ENCODE measurements at places on chromosomes 3 and 15.

DNA sequence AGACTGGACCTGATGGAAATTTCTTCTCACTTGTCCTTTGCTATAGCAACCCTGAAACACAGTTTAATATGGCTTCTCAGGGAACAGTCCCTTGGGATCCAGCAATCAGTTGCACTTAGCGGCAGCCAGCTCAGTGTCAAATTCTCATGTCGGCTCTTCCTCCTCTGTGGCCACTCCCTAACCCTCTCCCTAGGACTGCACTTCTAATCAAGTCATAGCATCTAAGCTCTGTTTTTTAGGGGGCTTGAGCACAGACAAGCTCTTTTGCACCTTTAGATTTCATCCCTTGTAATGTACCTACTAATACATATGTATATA, 250.5 kb upstream of the TLE3 start:
- no peak for DNase-seq

GRCh38 chr3:70550723-70551319, 238.4 kb upstream of the MDFIC2 start:
- DNase-seq, result peak; percentile 61

DNA sequence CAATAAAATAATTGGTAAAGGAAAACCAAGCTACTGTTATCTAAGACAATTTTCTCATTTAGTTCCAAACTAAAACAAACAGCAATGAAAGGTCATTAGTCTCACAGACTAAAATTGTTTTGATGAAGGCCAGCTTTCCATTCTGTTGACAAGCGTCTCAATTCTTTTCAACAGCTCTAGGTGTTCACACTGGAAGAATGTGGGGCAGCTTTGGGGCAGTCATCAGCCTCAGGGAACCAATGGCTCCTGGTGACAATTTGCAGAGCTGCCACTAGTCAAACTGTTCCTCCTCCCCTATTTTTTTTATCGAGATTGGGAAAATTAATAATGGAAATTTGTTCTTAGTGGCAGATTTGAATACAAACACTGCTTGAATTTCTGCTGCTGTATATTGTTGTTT, 104.2 kb downstream of the MEIS2 start:
- no peak for DNase-seq

GRCh38 chr15:48507416-48508065, 138.0 kb downstream of the FBN1 start:
- no peak for DNase-seq

DNA sequence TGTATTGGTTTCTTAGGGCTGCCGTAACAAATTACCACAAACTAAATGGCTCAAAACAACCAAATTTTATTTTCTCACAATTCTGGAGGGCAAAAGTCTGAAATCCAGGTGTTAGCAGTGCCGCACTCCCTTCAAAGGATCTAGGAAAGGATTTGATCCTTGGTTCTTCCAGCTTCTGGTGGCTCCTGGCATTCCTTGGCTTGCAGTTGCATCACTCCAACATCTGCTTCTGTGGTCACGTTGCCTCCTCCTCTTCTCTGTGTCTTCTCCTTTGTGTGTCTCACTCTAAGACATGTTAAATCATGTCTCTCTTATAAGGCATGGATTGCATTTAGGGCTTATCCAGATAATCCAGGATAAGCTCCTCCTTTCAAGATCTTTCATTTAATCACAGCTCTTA, 262.2 kb downstream of the MEX3B start:
- no peak for DNase-seq

DNA sequence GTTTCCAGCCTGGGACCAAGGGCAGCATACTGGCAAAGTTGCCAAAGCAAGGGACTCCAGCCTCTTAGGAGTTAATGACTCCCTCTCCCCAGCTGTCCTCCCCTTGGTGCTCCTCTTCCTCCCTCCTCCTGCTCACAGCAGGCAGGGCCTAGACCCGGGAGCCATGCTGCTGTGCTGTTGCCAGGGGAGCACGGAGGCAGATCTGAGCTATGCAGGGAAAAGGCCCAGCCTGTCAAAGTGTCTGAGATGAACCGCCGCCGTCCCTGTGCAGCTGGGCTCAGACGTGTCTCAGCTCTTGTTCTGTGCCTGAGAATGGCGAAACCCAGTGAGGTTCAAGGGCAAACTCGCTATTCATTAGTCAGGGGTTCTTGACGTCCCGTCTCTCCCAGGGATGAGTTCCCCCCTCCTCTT, 60.8 kb upstream of the POLG start:
- DNase-seq, result no peak

- no peak for DNase-seq
Observed at GRCh38 chr3:126486360-126486847, 10.7 kb upstream of the ZXDC start.

- DNase-seq, result no peak
Observed at GRCh38 chr3:70245746-70246525, 66.5 kb downstream of the MDFIC2 start.

DNA sequence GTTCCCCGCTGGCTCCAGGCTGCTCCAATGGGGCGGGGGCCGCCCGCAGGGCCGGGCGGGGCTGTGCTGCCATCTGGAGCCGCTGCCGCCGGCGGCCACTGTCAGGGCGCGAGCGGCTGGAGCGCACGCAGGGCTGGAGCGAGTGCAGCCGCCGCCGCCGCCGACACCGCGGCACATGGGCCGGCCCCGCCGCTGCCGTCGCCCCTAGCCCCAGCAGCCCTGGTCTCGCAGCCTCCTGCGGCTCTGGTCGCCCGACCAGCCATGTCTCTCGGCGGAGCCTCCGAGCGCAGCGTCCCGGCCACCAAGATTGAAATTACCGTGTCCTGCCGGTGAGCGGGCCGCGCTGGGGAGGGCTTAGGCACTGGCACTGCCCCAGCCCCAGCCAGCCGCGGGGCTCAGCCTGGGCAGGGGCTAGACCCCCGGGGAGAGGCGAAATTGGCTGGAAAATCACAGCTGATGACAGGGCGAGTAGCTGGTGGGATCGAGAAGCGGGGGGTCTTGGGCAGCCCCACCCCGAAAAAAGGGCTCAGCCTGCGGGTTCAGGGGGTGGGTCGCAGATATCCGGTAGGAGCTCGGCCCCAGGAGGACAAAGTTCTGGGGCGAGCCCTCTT, at the start of gene CPNE9:
Gene CPNE9 (plus strand): TSS at position 98 of the 611 bp plus-strand sequence. CDS start 164 bp downstream, at position 262.
- no peak for DNase-seq

DNA sequence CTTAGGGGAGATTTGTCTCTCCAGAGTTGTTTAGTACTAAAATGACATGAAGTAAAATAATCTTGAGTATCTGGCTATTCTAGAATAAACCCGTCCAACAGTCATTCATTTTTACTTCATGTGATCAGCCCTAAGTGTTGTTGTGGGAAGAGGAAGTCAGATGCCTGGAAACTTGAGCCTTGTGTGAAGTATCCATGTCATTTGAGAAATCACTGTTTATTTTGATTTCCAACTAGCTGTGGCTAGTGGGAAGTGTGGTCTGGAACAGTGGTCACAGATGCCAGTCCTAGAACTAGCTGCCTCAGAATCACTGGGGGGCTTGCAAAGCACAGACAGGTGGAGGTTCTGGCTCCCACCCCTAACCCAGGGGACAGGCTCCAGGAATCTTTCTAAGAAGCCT, 77.7 kb upstream of the LIMD1 start:
- DNase-seq, result no peak

DNA sequence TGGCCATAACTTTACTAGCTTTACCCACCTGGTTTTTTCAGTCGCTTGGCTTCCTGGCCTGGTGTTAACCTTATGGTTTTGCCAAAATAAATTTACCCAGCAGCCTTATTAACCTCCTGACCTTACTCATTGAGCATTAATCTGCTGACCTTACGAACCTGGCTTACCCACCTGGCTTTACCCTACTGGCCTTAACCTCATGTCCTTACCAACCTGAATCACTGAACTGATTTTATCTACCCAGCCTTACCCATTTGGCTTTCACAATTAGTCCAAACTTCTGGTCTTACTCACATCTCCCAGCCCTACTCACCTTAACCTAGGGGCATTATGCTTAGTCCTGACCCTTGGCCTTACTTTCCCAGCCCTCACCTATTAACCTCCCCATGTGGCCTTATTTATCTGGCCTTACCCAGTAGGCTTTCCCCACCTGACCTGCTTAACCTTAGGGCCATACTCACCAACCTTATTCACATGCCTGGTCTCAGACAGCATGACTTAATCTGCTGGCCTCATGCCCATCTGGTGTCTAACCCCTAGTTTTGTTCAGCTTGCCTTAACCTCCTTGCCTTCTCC, 93.4 kb downstream of the IL12A start:
- DNase-seq, result no peak

GRCh38 chr3:14933820-14934425, 13.5 kb upstream of the NR2C2 start:
- DNase-seq, result no peak

- no peak for DNase-seq
Observed at GRCh38 chr15:67724691-67725375, 100.5 kb upstream of the SKOR1 start.

- DNase-seq, result no peak
Observed at GRCh38 chr3:26807272-26807671, 184.7 kb downstream of the LRRC3B start.

- DNase-seq, result no peak
Observed at GRCh38 chr3:31193871-31194270, 299.4 kb upstream of the GADL1 start.

- no peak for DNase-seq
Observed at GRCh38 chr3:133125171-133125570, 87.0 kb downstream of the TMEM108 start.

GRCh38 chr15:33358306-33358705, 47.5 kb downstream of the RYR3 start:
- DNase-seq, result no peak

DNA sequence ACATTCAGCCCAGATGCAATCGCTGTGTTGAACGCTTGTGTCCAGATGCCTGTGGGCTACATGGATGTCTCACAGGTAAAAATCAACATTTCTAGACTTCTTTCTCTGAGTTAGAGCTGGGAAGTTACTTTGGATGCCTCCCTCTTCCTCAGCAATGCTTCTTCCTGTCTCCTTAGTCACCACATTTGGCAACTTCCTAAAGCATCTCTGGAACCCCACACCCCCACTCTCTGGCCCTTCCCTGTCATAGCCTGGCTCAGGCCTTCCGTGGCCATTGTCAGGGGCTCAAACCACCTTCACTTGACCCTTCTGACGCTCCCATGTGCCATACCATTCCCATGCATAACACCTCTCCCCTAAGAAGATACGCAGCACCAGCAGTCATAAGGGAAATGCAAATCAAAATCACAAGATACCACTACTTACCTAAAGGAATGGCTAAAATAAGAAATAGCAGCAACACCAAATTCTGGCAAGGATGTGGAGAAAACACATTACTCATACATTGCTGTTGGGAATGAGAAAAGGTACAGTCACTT, 21.6 kb upstream of the RGMA start:
- DNase-seq, result no peak

DNA sequence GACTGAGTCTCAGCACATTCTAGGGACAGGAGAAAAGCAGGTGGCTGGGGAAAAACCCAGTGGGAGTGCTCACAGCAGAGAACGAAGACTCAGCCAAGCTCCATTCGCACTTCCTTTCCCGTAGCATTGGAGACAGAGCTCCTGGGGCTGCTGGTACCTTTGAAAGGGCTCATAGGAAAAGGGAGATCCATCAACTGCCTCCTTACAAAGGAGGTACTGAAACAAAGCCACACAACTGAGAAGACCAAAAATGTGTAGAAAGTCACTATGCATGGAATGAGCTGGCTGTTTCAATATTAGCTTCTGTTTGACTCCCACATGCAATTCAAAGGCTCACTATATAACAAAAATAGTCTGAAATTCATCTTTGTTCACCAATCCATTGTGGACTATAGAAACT, 16.9 kb downstream of the STIMATE start:
- no peak for DNase-seq

DNA sequence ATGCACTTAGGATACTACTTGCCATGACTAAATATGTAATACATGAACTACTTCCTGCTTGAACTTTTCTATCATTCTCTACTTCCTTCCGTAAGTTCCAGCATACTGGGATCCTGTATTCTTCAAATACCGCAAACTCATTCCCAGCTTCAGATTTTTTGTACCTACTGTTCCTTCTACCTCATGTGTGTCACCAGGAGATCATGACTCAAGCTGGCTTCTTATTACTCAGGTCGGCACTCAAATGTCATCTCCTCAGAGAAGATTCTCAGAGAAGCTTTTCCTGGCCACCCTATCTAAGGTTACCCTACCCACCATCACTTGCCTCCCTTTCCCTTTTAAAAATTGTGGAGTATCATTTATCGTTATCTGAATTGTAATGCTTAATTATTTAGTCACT, 66.7 kb downstream of the RFX7 start:
- DNase-seq, result no peak

GRCh38 chr3:71791634-71792033, 6.7 kb upstream of the PROK2 start:
- DNase-seq, result no peak

- DNase-seq, result no peak
Observed at GRCh38 chr15:50241684-50242450, 23.7 kb downstream of the HDC start.

DNA sequence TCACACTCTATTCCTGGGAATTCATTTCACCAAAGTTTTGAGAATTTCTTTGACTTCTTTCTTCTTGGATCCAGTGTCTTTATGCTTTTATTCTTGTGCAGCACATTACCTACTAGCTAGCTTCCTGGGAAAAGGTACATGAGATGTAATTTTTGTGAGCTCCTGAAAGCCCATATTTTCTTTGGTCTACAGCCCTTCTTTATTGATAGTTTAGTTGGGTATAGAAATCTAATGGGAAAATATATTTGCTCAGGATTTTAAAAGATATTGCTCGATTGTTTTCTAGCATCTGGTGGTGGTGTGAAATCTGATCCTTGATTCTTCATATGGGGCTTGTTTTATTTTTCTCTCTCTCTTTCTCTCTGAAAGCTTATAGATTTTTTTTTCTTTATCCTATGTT, 45.8 kb downstream of the FOXB1 start:
- no peak for DNase-seq

GRCh38 chr15:66940368-66940767, 125.0 kb upstream of the SMAD3 start:
- no peak for DNase-seq

DNA sequence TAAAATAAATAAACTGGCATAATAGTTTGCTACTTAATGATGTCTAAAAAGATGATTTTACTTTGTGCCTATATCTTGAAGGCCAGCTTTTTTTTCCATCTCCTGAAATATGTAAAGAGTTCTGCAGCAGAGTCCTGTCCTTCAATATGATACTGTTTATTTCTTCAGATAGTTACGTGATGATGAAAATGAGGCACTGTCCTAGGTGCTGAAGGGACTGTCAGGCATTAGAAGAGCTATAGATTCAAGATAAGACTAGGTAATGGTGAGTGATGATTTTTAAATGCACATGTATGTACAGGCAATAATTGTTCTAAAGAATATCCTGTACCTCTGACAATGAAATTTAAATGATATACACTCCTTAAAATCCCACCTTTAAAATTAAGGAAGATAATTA, 326.9 kb upstream of the DNAJC19 start:
- DNase-seq, result no peak

- DNase-seq, result no peak
Observed at GRCh38 chr3:185595526-185595925, 9.4 kb downstream of the SENP2 start.

GRCh38 chr3:32958509-32958908, 7.1 kb downstream of the CCR4 start:
- DNase-seq, result no peak

Measured in CD4-positive, alpha-beta memory T cell (primary cell).